ENCODE measurements at places on chromosomes 7 and 10.
A peak's percentile ranks its signal among the peaks of the same experiment; 100 is the strongest.

- no peak for DNase-seq
Observed at GRCh38 chr7:76047305-76047810, 442 bp downstream of the STYXL1 start.

DNA sequence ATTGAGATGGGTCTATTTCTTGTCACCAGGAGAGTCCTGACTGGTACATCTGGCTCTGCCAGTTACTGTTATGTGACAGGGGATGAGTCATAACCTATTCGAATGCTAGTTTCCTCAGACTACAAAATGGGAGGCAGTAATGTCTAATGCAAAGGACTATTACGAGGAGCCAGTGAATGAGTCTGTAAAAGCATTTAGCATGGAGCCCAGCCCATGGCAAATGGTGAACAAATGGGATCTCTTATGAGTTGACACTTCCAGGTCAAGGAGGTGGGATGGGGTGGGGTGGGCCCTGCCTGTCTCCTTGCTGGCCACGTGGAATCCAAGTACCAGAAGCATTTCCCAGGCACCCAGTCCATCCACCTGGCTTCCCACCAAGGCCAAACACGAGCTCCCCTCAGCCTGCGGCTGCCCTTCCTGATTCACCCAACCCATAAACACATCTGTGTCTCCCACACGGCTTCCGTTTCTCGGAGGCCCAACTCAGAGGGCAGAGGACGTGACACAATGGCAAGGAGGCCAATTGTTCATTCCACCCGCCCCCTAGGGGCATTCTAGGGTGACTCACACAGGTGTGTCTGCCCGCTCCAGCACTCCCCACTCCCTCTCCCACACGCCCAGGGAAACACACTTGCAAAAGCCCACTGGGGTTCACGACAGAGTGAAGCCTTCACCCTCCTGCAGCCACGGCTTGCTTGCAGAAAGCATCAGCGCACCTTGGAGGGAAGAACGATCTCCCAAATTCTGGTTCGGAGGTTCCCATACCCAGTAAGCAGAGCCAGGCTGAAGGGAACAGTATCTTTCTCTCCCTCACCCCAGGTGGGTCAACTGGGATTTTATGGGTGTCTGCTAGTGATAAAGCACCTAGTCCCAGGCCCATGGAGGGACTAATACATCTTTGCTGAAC lies 109.8 kb downstream of the SH3PXD2A start:
- peak; percentile 32 for DNase-seq

DNA sequence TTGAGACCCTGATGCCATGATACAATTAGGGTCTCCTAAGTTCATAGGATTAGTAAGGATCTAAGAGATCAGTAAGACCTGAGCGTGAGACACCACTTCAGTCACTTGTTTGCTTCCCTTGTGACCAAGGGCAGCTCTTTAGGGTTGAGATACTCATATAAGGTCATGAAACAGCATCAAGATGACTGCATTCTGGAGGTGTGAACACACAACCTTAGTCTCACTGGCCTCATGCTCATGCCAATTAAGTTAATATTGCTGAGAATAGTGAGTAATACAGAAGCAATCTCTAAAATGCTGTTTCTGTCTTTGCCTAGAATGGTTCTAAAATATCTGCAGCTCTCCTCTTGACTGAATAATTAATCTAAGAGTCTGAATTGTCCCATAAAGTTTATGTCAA lies 39.6 kb upstream of the KLHL7 start:
- no peak for DNase-seq

GRCh38 chr10:78688901-78689583 lies 379.7 kb upstream of the ZMIZ1 start:
- no peak for DNase-seq

DNA sequence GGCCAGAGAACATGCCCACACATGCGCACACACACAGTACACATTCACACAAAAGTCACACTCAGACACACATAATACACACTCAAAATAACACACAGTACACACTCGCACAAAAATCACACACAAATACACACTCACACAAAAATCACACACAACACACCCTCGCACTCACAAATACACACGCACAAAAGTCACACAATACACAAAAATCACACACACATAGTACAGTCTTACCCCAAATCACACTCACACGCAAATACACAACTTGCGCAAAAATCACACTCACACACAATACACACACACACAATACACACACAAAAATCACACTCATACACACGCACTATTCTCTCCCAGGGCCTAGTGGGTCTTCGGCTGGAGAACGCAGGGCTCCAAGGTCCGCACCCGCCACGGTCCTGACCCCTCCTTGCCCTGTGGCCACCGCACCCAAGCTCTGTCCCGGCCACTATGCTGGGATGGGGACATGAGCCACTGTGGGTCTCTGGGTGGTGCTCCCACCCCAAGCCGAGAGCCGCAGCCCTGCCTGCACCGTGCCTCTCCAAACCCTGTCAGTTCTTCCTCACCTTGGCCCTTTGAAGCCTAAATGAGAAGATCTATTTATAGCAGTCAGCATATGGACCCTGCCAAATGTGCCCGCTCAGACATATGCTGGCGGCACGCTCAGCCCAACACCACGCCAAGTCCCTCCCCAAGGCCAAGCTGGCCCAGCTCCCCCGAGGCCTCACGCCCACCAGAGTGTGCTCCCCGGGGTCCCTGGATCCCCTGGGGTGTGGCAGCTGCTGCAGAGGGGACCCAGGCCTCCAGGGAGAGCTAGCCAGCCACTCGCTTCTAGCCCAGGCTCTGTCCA lies 55.9 kb downstream of the ELFN1 start:
- no peak for DNase-seq

- DNase-seq: no peak
Observed at GRCh38 chr7:91264924-91265681, 870 bp downstream of the FZD1 start.

Measured in activated naive CD4-positive, alpha-beta T cell treated with anti-CD3 and anti-CD28 coated beads, Interleukin-2, amount 50 U/mL, for 72 hours (primary cell).